Activated naive CD4-positive, alpha-beta T cell (primary cell): ENCODE measurements at places on chromosomes 6 and 20.

GRCh38 chr6:116948533-116949304 is 71.7 kb downstream of the RFX6 start:
- no peak for DNase-seq

- DNase-seq = no peak
Measured at GRCh38 chr6:135438907-135439535, 58.5 kb downstream of the AHI1 start.

- DNase-seq = no peak
Measured at GRCh38 chr6:92377137-92377536, 1042.2 kb downstream of the EPHA7 start.

DNA sequence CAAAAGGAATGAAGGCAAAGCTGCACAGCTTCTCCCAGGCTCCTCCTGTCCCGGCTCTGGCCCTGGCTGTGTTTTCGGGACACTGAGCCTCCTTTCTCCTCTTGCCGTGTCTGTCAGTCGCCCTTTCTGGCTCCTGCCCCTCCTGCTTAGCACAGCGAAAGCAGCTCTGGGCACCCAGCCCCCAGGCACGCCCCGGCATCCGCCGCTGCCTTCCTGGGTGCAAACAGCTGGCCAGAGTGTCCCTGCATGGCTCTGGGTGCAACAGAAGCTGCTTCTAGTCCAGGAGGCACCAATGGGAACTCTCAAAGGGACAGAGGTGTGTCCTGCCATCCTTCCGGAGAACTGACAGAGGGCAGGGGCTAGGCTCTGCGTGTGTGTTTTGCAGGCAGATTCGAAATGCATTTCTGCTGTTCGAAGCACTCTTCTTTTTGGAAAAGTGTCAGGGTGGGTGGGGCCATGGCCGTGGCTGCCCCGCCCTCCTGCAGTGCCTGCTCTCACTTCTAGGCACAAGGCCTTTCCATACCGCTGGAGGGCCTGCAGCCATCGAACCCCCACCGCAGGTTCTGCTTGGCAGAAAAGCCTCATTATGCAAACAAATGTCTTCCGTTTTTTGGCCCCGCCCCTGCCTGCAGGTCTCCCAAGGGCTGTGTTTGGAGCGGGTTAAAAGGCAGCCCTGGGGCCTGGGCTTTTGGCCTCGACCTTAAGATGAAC is 15.5 kb downstream of the COL9A3 start:
- DNase-seq = no peak

GRCh38 chr6:127879685-127880084 is 21.2 kb downstream of the THEMIS start:
- no peak for DNase-seq

DNA sequence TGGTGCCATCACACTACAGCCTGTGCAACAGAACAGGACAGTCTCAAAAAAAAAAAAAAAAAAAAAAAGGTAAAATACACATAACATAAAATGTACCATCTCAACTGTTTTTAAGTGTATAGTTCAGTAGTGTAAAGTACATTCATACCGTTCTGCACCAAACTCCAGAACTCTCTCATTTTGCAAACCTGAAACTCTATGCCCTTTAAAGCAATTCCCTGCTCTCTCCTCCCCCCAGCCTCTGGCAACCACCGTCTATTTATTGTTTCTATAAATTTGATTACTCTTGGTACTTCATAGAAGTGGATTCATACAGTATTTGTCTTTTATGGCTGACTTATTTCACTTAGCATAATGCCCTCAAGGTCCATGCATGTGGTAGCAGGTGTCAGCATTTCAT is 12.9 kb downstream of the RIPOR2 start:
- no peak for DNase-seq

GRCh38 chr20:50278684-50279531 is 88.3 kb downstream of the CEBPB start:
- DNase-seq = no peak

DNA sequence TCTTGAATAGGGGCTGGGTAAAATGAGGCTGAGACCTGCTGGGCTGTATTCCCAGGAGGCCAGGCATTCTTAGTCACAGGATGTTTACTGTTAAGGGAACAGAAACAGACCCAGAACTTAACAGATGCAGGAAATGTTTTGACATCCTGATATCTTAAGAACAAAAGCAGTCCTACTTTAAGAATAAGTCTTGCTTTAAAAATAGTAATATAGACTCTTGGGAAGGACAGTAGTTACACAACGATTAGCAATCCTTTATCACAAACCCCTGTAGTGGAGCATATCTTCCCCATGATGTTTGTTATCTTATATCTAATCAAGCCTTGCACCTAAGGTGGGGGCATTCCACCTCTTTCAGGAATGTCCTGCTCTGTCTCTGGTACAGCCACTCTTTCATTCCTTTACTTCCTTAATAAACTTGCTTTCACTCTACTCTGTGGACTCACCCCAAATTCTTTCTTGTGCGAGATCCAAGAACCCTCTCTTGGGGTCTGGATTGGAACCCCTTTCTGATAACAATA is 493.7 kb upstream of the SULF2 start:
- DNase-seq = no peak

DNA sequence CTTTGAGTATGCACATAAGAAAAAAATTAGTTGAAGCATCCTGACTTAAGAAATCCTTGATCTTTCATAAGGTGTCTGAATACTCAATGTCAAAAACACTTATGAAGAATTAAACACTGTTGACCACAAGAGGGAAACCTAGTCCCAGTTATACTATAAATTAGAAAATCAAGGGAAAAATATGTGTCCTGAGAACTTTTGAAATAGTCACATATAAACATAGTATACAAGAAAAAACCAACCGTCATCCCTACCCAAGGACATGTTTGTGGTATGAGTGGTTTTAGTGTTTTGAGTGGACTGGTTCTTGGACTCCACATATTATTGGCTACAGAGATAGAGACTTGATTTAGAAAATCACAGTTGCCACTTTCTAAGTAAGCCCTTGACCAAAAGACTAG is 7.6 kb upstream of the HLA-DRA start:
- no peak for DNase-seq

- DNase-seq = peak; percentile 46
Measured at GRCh38 chr6:37433657-37434271, 743 bp downstream of the CMTR1 start.

GRCh38 chr6:90021711-90022110 is 127.4 kb downstream of the GJA10 start:
- DNase-seq = no peak

- DNase-seq = no peak
Measured at GRCh38 chr20:54115172-54115854, 44.9 kb upstream of the BCAS1 start.

DNA sequence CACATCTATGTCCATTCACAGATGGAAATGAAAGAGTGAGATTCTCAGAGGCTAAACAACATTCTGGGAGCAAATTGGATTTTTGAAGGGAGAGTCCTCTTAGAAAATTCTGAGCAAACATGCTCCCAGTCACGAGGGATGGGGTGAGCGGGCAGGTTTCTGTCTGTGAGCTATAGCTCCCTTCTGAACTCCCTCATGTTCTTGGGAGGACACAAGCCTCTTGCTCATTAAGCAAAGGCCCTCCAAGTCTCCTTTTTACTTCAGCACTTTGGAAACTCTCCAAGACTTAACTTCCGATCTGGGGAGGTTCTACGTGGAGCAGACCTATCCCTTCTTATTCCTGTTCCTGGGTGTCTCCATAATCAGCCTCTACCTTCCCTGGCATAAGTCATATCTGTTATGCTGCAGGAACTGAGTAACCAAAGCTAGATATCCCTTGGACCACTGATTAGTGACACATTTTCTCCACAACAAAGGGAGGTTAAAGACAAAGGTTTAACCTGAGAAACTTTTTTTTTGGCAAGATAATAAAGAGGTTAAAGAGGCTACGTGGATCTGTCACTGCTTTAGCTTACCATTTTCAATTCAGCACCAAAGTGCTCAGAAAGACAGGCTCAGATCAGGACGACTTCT is 33.0 kb upstream of the SMIM29 start:
- DNase-seq = no peak

- DNase-seq = no peak
Measured at GRCh38 chr6:121522771-121523386, 87.4 kb downstream of the GJA1 start.

- DNase-seq = no peak
Measured at GRCh38 chr6:149904661-149905370, 6.9 kb upstream of the RAET1E start.

DNA sequence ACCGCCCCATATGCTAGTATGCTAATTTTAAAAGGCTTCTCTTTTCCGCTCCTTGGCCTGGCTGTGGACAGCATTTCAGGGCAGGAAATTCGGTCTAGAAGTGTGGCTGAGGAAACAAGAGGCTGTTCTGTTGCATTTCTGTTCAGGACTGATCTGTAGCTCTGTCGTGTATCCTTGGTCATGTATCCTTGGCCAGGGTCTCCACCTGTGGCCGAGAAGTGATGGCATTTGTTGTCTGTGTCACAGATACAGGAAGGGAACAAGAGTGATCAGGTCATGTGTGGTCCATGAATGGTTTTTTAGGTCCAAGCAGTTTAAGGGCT is 300.5 kb upstream of the SUPT3H start:
- DNase-seq = no peak

GRCh38 chr20:44792796-44793195 is 17.6 kb downstream of the RIMS4 start:
- DNase-seq = no peak

- no peak for DNase-seq
Measured at GRCh38 chr6:163291622-163292021, 122.9 kb upstream of the QKI start.

DNA sequence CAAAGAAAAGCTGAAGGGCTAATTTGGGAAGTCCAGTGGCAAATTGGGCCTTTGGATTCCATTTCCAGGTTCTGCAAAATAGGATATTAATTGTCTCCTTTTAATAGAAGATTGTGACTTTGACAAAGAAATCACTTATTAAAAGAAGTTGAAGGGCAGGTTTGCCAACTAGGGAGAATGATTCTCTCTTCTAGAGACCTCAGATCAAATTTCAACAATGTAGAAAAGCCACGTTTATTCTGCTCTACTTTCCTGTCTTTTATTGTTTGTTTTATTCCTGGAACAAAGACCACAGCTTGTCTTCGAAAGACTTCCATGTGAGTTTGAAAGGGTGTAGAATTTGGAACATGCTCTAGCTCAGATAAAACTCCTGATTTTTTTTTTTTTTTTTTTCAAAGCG is 65.5 kb upstream of the PRL start:
- DNase-seq = no peak

- no peak for DNase-seq
Measured at GRCh38 chr20:46639587-46639986, 11.7 kb downstream of the SLC13A3 start.

- DNase-seq = no peak
Measured at GRCh38 chr6:149056777-149057463, 260.6 kb upstream of the TAB2 start.

- DNase-seq = no peak
Measured at GRCh38 chr6:39953076-39953618, 18.9 kb upstream of the MOCS1 start.

DNA sequence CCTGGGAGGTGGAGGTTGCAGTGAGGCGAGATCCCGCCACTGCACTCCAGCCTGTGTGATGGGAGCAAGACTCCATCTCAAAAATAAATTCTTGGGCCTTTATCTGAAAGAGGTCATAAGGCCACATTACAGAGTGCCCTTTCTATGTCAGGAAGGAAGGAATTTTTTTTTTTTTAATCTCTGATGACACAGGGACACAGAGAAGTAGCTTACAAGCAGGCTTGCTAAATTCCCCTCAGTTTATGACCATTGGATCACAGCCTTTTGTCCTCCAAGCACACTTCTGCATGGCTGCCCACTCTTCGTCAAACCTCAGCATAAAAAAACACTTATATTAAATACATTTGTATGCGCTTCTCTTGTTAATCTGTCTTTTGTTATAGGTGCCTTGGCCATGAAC is 7.5 kb upstream of the IFNGR1 start:
- DNase-seq = no peak

GRCh38 chr6:120116343-120116742 is 766.8 kb upstream of the MAN1A1 start:
- no peak for DNase-seq

DNA sequence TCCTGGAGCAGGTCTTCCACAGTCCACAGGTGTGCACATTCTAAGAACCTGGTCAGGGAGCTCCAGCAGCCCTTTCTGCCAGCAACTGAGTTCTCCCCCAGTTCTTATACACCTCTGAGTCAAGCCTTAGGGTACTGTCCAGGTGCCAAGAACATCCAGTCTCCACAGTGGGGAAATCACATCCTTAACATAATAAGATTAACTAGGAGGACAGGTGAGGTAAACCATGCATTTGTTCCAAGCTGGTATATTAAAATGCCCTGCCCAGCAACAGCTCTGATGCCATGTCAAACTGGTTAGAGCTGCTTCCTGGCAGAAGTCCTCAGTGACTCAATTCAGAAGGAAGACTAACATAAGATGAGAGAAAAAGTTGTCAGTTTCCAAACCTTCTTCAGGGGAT is 303.9 kb upstream of the SGK1 start:
- no peak for DNase-seq

- DNase-seq = no peak
Measured at GRCh38 chr6:157791450-157791849, 31.6 kb upstream of the SNX9 start.

DNA sequence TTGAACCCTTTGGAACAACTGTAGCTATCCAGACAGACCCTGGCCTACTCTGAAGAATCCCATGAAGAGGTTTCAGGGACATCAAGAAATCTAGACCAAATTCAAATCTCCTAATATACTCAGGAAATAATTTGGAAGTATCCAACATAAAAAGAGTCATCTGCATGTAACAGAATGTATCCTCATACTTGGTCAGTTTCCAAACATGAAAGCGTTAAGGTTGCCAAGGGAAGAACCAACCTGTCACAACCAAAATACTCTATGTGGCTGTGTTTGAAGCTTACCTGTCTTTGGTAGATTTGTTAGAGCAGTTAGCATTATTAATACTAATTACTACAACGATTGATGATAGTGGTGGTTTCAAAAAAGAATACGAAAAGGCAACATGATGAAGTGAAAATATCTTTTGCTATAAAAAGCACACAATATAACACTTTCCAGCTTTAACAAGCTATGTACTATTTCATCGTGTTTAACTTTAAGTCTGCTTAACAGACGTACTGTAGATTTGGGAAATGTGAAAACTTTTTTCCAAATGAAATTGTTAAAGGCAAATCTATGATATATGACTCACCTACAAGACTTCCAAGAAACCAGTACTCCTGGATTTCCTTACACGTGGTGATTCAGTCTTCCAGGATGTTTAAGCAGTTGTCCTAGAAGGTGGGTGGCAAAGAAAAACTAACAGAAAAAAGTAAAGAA is 46.6 kb upstream of the ENPP1 start:
- DNase-seq = no peak

DNA sequence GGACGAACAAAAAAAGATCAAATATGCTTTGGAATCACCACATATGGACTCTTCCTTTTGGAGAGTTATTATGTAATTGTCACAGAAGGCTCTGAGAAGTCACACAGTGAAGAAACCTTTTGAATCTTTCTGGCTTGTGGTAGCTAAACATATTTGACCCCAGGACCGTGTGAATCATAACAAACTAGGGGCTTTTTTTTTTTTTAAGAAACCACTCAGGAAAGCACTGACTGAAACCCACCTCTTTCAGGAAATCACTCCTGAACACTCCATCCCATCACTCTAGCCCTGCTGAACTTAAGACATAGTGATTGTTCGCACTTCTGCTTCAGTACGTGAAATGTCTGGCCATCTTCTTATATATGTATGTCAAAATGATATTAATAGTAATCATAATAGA is 495.9 kb upstream of the ARID1B start:
- DNase-seq = no peak

GRCh38 chr20:4835244-4836177 is 113.8 kb downstream of the PRND start:
- DNase-seq = no peak

GRCh38 chr6:46299253-46299652 is 128.5 kb upstream of the ENPP5 start:
- DNase-seq = no peak
